Glomerular endothelial cell (primary cell): ENCODE measurements at places on chromosomes 12 and 14.

DNA sequence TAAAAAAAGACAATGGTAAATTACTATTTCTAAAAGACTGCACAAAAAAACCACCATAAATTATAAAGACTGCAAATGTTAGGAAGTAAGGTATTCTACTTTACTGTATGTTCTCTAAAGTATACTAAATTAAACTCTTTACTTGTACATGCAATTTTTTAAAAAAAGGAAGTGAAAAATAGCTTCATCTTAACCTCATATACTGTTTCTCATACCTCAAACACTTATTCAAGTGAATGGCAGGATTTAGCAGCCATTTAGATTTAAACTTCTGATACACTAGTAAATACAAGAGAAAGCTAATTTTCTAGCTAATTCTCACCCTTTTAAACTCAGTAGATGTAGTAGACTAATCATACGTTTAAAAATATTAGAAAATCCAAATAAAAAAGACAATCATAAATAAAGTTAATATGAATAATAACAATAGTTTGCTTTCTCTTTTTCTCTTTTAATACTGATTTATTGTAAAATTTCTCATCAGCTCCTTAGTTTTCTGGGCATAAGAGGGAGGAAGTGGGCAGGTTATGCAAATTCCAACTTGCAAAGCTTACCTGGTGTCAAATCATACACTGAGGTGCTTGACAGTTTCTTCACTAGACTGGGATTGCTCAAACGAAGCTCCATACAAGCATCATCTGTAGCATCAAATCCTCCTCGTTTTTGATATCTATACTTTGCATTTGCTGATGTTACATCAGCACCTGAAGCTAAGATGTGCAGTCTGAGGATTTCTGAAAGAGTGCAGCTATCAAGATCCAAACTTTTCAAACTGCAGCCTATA is 71.0 kb upstream of the CFL2 start:
- no peak for DNase-seq

DNA sequence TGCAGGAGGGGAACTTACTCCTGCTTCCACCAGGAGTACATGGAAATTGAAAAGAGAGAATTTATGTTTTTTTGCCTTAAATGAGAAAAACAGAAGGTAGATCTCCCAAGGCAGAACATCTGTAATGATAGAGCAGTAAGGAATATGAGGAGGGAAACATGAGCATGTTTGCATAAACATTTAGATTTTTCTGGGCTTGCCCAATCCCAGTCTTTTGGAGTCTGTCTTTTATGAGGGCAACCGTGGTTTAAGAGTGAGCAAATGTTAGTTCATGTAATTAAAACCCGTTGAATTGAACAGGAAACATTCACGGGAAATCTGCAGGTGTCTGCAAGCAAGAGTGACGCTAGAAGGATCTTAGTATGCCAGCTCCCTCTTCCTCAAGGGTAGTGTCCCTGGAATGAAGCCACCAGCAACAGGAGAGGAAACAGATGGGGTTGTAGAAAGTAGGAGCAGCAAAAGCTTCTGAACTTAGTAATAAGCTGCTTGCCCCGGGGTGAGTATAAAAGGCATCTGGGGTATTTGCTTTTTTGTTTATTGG is 79.3 kb downstream of the ARF6 start:
- DNase-seq, result peak; percentile 85

- DNase-seq, result no peak
These were observed 74.9 kb downstream of the ALG10 start for GRCh38 chr12:34097213-34097612.

DNA sequence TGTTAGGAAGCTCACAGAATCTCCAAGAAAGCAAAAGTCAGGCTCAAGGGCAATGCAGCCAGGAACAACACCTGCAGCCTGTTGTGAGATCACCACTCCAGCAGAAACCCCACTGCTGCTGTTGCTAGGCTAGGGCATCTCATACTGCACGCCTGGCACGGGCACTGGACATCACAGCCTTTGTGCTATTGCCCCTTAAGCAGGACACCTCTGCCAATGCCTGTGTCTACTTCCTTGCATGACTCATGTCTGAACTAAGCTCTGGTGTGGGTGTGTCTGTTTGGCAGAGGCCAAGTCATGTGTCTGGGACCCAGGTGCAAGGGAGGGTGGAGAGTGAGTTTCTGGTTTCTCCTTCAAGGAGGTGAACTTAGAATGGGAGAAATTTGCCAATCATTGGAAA is 10.0 kb upstream of the DDX47 start:
- no peak for DNase-seq

DNA sequence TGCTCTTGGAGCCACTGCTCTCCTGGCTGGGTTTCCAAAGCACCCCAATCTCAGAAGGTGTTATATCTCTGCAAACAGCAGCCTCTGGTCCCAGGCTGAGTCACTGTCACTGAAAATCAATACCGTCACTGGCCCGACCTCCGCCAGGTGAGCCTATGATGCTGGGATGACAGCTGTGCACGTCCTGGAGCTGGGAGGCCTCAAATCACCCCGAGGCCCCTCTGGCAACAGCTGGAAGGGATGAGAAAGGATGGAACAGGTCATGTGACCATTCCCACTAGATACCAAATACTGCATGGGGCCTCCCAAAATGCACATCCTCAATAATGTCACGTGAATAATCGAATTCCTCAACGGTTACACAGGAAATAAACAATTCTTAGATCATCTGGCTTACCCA is 190.8 kb downstream of the TTC7B start:
- DNase-seq, result no peak

DNA sequence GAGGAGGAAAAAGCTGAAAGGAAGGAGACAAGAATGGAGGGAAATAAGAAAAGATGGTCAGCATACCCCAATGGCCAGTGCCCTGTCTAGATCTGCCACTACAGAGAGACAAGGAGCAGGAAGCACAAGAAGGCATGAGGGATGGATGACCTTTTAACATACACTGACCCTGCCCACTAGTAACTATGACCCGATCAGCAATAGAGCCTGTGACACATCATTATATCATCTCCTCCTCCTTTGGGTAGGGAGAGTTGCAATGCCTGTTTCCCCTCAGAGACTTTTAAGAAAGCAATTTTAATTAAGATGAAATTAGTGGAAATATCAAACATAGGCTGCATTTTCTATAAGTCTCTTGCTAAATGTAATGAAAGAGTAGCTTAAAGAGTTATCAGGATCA is 4.7 kb upstream of the SLC2A13 start:
- no peak for DNase-seq

DNA sequence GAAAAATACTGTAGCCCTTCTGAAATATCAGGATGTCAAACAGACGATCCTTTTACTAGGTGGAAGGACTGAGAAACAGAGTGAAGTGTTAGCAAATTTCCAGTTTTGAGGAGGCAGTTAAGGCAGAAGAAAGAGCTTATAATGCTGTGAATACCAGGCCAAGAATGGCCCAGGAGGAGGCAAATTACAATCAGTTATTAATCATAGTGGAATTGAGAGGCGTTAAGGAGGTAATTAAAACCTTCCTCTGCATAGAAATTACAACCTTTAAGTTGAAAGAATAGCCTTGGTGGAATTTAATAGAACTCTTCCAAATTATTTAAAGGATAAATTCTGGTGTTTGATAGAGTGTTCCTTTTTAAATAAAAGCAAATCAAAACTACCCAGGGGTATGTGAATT is 590.9 kb upstream of the SEL1L start:
- no peak for DNase-seq

GRCh38 chr14:103739793-103740501 is 24.3 kb downstream of the ZFYVE21 start:
- DNase-seq, result no peak

DNA sequence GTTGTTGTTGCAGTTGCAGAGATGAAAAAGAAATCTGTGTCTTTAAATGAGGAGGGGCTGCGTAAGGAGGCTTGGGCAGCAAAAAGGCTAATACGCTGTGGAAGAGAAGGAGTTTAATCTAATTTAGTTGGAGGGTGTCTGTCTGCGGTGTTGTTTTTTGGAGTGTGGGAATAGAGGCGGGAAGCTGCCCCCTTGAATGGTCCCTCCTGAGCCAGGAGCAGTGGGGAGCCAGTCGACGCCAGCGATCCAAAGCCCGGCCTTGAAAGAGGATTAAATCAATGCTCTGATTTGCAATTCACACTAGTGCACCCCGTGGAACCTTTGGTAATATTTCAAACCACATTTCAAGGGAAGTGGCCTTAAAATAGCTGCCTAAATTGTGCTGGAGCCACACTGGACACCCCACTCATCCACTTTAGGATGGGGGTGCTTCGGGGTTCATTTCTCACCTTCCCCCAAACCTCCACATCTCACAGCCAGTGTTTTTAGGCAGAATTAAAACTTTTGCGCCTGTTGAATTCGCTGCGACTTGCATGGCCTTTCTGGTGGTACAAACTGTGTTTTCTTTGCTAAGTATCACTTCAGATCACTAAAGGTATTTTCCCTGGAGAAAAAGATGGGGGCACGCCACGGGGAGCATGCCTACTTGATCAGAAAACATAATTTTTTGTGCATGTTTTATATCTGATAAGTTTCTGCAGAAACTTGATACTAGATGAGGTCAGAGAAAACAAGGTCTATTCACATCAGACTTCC is 4.1 kb upstream of the FZD10 start:
- DNase-seq, result no peak

GRCh38 chr14:89033756-89034155 is 209.3 kb downstream of the TTC8 start:
- no peak for DNase-seq

- DNase-seq, result no peak
These were observed 79.6 kb downstream of the EXOC5 start for GRCh38 chr14:57189070-57189469.

DNA sequence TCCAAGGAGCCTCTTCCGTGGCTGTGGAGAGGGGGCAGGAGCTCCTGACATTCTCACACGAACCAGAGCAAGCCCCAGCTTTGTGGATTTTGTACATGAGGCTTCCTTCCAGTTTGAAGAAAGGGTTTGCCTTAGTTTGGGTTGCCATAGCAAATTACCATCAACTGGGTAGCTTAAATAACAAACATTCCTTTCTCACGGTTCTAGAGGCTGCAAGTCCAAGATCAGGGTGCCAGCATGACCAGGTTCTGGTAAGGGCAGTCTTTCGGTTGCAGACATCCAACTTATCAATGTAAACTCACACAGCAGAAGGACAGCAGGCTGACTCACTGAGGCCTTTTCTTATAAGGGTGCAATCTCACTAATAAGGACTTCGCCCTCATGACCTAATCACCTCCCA is 25.9 kb upstream of the STAB2 start:
- no peak for DNase-seq

- no peak for DNase-seq
These were observed 37.8 kb upstream of the PPP1CC start for GRCh38 chr12:110780448-110780847.

- DNase-seq, result no peak
These were observed 70.0 kb upstream of the DICER1 start for GRCh38 chr14:95227279-95227860.

DNA sequence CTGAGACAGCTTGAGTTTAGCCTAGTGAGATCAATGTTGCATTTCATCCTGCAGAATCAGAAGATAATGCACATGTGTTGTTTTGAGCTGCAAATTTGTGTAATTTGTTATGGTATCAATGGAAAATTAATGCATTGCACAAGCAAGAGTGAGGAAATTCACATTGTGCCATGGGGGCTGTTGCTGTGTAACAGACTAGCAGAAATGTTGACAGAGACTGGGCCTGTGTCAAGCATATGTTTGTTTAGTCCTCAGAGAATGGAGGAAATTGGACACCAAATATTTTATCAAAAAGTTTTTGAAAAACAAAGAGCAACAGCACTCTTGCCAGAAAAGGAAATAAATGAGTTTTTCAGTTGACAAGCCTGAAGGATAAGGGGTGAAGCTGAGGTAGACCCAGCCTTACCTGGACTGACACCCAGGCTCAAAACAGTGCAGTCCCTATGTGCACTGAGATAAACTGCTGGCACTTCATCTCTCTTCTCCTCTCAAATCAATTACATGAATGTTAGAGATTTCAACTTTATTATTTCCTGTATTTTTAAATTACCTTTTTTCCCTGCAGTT is 1150.0 kb downstream of the FSCB start:
- DNase-seq, result no peak

- DNase-seq, result no peak
These were observed 790 bp downstream of the GTF2A1 start for GRCh38 chr14:81219759-81220579.

- DNase-seq, result no peak
These were observed 23.3 kb downstream of the NINJ2 start for GRCh38 chr12:639988-640387.

- DNase-seq, result no peak
These were observed 19.0 kb upstream of the SMOC1 start for GRCh38 chr14:69860221-69860620.

DNA sequence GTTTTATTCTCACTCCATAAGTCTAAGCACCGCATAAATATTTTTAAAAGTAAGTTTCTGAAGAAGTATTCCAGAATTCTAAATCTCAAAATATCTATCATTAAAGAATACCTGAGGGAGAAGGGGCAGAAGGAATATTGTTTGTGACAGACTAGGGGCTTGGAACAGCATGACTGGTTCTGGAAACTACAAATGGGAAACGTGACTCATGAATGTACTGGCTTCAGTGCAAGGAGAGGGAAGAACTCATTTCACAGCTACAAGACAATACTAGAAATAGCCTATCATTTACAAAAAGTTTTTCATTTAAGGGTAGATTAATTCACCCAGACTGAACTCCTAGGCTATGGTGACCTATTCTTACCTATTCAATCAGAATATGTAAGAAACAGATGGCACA is 121.3 kb downstream of the SLC25A21 start:
- DNase-seq, result no peak

DNA sequence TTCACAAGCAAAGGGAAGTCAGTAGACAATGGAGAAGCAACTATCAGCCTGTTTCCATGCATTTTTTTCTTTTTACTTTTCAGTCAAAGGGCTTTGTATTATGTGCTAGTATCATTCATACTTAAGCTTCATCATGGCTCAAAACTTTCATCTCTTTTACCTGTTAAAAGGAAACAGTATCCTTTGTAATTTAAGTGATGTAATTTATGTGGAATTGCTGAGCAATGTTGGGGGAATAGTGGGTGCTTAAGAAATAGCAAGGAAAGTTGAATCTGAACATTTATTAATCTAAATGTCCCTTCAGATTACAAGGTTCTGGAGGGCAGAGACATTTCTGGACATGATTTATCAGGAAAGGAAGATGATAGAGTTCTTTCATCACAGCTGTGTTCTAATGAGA is 915.3 kb downstream of the VRK1 start:
- no peak for DNase-seq

DNA sequence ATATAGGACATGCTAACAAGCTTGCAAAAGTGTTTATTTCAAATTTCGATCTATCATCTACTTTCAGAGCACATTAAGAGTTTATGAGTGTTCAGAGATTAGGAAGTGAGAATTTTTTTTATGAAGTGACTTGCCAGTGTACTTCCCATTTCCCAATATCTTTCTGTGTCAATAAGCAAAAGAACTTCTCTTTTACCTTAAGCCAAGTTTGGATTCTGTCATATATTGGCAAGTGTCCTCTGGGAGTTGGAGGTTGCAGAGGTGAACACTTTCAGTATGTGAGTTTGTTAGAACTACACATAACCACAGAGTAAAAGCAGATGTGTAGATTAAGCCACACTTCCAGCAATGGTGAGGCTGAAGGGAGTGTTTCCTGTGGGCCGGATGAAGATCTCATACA is 16.6 kb upstream of the KLRF1 start:
- DNase-seq, result no peak
